Activated effector memory CD4-positive, alpha-beta T cell treated with Interleukin-2 at 50 U/mL for 16 hours (primary cell): ENCODE measurements at places on chromosomes 4 and X.

GRCh38 chr4:156523991-156524390, 447.6 kb downstream of the PDGFC start:
- DNase-seq = no peak

GRCh38 chr4:98686847-98687246, 28.4 kb upstream of the TSPAN5 start:
- DNase-seq = no peak

GRCh38 chr4:141860974-141861373, 224.6 kb downstream of the IL15 start:
- DNase-seq = no peak

- DNase-seq = no peak
Measured at GRCh38 chr4:184810720-184811119, 15.0 kb downstream of the ACSL1 start.
